ENCODE measurements at places on chromosomes 7 and 10. TPM values are rescaled to one million over a fixed set of nuclear protein-coding genes. Genes with fewer than 3 reads are reported as not detected.

Gene CALY
- not detected for polyA plus RNA-seq

Gene GPR15LG
- polyA plus RNA-seq, result not detected

Gene SYNPO2L
- 263 TPM for polyA plus RNA-seq

Gene HOXA9
- polyA plus RNA-seq, result 21.8 TPM

Gene NPFFR1
- polyA plus RNA-seq, result 0.09 TPM

DNA sequence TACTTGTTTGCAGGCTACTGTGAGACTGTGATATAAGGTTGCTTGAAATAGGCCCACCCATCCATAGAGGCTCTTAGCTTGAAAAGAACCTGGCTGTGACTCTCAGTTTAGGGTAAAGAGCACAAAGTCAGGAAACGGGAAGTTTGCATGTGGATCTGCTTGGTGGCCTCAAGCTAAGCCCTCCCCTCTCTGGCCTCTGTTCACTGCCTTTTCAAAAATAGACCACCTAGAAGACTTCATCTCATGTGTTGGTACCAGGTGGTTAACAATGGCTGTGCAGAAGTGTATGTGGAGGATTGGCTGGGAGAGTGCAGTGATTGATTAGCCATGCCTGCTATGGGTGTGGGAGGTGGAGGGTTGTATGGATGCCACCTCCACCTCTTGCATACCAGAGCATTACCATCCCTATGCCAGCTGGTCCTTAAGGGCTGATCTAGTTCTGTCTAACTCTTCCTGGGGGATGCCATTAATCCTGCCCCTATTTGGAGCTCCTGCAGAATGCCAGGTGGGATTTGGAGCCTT, 122.0 kb downstream of the ZMIZ1 start:
- DNase-seq, result no peak

- no peak for DNase-seq
These were observed 106.6 kb downstream of the FAS start for GRCh38 chr10:89097226-89097625.

GRCh38 chr7:33201821-33202220, 72.5 kb downstream of the BBS9 start:
- no peak for DNase-seq

GRCh38 chr10:60845038-60845437, 66.8 kb downstream of the CDK1 start:
- no peak for DNase-seq

DNA sequence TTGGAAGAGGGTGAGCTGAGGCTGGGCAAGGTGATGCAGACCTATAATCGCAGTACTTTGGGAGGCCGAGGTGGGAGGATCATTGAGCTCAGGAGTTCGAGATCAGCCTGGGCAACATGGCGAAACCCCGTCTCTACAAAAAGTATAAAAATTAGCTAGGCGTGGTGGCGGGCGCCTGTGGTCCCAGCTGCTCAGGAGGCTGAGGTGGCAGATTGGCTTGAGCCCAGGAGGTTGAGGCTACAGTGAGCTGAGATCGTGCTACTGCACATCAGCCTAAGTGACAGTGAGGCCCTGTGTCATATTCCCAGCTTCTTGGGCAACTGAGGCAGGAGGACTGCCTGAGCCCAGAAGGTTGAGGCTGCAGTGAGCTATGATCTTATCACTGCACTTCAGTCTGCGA, 13.6 kb downstream of the BMPR1A start:
- DNase-seq, result no peak

DNA sequence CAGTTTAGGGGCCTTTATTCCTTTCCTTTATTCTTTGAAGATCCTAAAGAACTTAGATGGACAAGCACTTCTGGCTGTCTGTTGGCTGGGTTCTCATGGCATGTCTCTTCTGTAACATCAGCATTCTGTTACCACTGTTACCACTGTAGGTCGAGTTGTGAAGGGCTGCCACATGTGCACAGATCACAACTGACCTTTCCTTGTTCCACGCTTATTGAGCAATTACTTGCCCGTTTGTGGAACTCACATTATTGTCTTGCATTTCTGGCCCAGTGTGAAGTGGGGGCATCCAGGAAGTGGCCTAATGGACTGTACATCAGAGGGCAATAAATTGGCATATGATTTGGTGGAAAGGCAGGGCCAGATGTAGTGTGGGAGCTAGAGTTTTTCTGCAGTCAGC, 23.7 kb downstream of the GBF1 start:
- DNase-seq, result no peak

All from hindlimb muscle (tissue), 1 donor.